IPS DF 19.7 (cell line): ENCODE measurements at places on chromosomes 2 and 18.

- no peak for DNase-seq
Observed at GRCh38 chr18:42730272-42730671, 385.2 kb downstream of the RIT2 start.

DNA sequence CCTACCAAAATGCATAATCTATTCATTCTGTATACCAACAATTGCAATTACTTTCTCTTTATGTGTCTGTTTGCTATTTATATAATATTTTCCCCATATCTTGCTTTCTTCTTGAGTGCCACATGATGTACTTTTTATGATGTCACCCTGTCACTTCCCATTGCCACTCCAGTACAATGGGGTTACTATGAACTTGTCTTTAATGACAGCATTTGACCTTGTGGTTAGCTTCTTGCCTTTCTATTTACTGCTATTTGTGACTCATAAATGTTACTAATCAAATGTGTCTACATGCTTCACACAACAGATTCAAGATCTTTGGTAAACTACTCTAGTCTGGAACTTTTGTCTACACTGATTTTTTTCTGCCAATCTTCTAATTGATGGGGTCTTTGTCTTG lies 486.3 kb downstream of the NR4A2 start:
- no peak for DNase-seq

DNA sequence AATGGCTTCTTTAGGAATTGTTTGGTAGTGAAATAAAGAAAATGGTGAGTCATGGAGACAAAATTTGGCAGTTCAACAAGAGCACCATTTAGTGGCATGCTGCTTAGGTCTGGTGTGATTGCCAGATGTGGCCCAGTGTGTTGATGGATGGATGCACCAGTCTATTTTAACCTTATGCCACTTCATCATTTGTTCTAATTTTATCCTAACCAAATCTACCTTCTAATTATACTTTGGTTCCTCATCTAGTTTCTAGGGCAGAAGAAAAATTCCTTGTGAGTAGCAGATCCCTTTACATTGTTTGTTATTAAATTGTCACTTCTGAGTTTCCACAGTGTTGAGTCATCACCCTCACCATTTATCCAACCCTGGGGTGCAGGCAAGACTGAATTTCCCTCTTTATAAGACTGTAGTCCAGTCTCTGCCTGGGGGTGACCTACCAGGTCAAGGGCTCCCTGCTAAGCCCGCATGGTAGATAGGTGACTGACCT lies 32.5 kb downstream of the NABP1 start:
- DNase-seq, result no peak

- DNase-seq, result no peak
Observed at GRCh38 chr2:135818937-135819610, 17.9 kb downstream of the LCT start.

DNA sequence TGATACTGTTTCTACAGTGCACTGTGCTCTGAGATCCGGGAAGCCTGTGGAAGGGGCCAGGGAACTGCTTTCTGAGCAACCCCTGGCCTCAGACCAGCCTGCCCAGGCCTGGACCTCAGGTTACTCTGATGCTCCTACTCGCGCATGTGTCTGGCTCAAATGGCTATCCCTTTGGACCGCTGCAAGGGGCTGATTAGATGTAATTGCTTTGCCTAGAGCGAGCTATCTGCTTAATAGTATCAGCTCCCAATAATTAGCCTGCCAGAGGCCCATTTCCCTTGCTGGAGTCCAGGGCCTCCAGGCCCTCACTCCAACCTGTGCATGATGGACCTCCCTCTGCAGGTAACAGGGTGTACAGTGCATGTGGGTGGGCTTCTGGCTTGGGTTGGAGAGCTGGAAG lies 7.2 kb upstream of the KCNK3 start:
- no peak for DNase-seq

GRCh38 chr18:75871596-75871995 lies 444.1 kb upstream of the SMIM21 start:
- no peak for DNase-seq

DNA sequence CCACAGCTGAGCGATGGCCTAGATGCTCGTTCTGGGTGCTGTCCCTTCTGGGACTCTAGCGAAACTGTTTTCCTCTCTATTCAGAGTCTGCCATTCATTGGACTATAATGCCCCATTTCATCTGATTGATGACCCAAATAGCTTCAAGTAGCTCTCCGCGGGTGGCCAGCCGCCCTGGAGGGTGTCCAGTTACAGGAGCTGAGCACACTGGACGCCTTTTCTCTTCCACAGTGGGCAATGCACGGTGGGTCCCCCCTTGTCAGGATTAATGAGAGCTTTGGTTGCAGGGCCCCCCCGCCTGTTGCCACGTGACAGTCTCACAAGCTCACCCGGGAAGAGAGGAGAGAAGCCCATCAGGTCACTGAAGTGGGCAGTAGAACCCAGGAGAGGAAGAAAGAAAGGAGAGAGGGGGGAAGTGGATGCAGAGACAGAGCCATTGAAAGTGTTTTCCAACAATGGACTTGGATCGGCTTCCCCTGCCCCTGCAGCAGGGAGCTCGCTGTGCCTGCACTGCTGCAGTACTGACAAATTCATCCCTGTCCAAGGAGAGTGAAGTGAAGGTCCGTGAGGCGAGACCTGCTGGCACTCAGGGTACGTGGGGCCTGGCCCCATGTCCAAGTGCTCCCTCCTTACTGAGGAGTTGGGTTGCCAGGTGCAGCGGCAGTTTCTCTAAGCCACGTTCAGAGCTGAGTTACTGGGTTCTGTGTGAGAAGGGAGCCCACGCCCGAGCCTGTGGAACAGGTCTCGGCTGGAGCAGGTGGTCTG lies 44.8 kb downstream of the DIPK1C start:
- no peak for DNase-seq

GRCh38 chr18:78725426-78725825 lies 254.2 kb upstream of the SALL3 start:
- no peak for DNase-seq

DNA sequence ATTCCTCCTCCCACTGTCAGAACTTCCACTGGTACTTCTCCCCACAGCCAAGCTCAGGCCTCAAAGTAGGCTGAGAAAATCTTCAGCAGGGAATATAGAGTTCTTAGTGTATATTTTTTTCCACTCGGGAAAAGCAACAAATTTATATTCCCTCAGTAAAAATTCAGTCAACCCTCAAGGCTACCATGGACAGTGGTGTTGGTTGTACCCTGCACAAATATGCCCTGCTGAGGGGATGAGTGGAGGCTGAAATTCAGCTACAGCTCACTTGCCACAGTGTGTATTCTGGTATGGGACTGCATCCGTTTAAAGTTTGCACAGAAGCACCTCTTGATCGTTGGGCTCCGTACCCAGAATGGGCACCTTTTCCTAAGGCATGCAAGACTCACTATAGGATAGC lies 90.8 kb upstream of the LGALSL start:
- DNase-seq, result no peak

DNA sequence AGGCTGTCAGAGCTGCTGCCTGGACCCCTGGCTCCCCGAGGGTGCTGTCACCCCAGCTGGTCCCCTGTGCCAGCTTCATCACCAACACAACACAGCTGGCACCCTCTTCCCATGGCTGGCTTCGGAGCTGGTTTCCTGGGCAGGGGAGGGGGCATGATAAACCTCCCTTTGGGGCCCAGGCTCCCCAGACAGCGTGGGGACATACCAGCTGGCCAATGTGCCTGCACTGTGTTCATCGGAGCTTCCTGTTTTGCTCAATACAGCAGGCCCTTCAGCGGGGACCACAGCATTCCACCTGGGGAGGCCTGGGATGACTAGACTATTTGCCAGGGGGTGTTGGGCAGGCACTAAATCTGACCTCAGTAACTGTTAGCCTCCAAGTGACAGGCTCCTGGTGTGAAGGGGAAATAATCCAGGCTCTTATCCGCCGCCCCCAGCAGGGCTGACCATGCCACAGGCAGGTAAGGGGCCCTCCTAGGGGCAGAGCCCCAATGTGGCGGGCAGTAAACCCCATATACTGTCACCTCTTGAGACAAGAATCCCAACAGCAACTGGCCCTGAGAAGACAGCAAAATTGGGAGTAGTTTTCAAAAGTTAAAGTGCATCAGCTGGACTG lies 44.6 kb downstream of the EMX1 start:
- no peak for DNase-seq

DNA sequence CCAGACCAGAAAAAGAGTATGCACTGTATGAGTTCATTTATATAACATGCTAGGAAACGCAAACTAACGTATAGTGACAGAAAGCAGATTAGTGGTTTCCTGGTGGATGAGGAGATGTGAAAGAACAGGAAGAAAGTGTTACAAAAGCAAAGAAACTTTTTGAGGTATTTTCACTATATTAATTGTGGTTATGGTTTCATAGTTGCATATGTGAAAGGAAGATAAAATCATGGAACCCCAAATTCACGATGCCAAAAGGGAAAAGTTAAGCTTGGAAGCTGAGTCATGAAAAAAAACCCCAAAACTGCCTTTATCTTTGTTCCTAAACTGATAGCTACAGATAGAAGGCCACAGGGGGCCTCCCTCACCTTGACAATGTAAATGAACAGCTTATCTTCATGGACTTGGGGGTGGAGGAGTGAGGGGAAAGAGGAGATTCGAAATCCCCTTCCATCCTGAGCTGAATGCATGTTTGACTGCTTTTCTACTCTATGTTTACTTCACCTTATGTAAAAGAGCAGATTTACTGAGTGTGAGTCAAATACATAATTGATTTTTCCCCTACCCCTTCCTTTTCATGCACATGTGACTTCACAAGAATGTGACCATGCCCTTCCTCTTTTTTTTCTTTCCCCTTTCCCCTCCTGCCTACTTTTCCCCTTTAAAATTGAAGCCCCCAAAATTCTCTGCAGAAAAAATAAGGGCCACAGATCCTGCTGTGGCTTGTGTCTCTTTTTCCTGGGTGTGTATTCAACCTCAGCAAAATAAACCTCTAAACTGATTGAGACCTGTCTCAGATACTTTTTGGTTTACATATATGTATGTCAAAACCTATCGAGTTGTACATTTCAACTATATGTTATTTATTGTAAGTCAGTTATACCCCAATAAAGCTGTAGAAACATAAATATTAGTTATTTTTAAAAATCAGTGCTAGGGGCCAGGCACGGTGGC lies 100.1 kb upstream of the TLK1 start:
- peak; percentile 82 for DNase-seq

GRCh38 chr2:3146772-3147650 lies 230.6 kb downstream of the EIPR1 start:
- DNase-seq, result no peak

- no peak for DNase-seq
Observed at GRCh38 chr2:38039121-38039910, 36.6 kb downstream of the CYP1B1 start.

GRCh38 chr2:171553858-171554257 lies 31.6 kb downstream of the CYBRD1 start:
- DNase-seq, result peak; percentile 61

DNA sequence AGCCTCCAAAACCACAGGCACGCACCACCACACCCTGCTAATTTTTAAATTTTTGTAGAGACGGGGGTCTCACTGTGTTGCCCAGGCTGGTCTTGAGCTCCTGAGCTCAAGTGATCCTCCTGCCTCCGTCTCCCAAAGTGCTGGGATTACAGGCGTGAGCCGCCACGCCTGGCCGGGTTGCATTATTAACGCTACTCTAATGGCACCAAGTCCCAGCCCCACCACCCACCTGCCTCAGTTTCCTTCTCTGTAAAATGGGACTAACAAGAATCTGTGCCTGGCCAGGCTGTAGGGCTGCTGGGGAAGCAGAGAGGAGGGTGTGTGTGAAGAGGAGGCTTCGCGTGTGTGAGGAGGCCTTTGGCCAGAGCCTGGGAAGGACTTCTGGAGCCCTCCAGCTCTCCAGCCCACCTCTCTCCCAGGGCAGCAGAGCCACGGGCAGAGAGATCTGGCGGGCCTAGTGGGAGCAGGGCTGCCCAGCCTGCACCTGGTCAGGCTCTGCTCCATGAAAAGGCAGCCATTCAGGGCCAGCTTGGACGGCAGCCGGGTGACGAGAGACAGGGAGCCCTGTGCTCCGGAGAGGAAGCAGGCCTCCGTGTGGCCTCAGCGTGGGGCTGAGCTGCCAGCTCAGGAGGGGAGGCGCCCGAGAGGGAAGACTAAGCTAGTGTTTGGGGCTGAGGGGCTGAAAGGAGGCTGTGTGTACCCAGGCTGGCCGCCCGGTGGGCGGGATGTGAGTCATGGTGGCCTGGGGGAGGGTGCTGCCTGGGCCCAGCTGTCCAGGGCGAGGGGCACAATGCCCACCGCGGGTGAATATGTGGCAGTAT lies 7.4 kb upstream of the B3GNT7 start:
- no peak for DNase-seq

DNA sequence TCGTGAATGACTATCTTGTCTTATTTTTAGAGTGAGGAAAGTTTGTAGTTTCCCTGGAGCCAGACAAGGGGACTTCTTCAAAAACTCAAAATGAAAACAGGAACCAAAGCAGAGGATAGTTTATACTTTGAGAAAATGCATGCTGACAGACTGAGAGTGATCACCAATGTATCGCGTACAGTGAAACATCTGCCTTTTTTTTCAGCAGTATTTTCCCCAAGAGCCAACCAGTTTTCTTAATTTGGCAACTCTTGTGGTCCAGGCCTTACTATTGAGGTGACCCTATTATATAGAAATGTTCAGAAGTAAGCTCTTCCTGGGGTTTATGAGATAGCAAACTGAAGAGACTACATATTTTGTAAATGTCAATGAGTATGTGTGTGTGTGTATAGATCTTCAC lies 153.7 kb upstream of the VRK2 start:
- no peak for DNase-seq

DNA sequence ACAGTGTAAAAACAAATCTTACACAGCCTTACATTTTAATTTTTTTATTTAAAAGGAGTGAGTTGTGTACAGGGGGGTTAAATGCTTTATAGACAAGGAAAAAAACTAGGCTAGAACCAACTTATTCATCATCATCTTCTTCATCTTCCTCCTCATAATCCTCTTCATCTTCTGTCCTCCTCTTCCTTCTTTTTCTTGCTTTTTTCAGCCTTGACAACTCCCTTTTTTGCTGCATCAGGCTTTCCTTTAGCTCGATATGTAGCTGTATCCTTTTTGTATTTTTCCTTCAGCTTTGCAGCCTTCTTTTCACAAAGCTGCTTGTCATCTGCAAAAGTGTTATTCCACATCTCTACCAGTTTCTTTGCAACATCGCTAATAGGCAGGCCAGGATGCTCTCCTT lies 113.6 kb upstream of the SP5 start:
- no peak for DNase-seq

DNA sequence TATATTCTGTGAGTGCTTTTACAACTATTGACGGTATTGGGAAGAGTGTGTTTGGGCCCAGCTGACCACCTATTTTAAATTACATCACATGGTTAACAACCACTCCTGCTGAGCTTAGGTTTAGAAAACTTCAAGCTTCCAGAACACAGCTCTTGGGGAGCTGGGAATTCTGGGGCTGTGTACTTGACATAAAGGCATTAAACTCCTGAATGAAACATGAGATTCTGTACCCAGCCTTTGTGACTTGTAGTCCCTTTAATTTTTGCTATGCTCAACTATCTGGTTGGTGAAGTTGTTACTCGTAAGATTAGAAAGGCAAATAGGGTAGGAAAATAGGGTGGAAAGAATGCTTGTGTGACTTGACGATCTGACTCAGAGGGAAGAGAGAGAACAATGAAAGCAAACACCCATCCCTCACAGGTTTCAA lies 66.9 kb downstream of the LTBP1 start:
- no peak for DNase-seq

GRCh38 chr18:48036226-48036625 lies 105.8 kb upstream of the SMAD2 start:
- no peak for DNase-seq
